Bronchial epithelial cell (primary cell): ENCODE measurements at places on chromosomes 16 and 17. TPM values are rescaled to one million over a fixed set of nuclear protein-coding genes. Genes with fewer than 3 reads are reported as not detected.

The GPR142 gene
- not detected in 2 replicates for total RNA-seq

The RNF222 gene
- total RNA-seq: under 0.01 and 0.38 TPM in 2 replicates

The AOC2 gene
- 0.79 and 1.0 TPM in 2 replicates for total RNA-seq

The LITAF gene
- total RNA-seq: 71.6 and 122 TPM in 2 replicates

The RASD1 gene
- 0.26 and 0.38 TPM in 2 replicates for total RNA-seq

The CCT6B gene
- total RNA-seq: 0.51 and 0.79 TPM in 2 replicates
